ENCODE measurements at places on chromosomes 2 and 18.

DNA sequence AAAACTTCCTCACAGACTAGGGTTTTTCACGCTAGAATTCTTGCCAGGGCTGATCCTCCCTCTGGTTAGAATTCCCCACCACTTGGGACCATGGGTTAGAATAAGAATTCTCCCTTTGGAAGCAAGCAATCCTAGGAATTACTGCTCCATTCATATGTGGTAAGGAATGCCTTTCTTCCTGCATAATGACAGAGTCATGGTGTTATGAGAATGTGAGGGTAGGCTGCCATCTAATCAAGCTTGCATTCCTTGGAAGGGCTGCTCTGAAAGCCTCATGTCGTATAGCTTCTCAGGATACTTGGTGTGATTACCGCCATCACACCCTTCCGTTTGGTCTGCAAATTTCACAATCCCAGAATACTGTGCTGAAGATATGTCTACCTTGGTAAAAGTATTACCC lies 1282.4 kb upstream of the PIK3C3 start:
- no peak for DNase-seq

- peak; percentile 96 for DNase-seq
These were observed 2.7 kb downstream of the PER2 start for GRCh38 chr2:238285653-238286082.

GRCh38 chr2:118209727-118210126 lies 121.5 kb downstream of the INSIG2 start:
- DNase-seq: no peak

DNA sequence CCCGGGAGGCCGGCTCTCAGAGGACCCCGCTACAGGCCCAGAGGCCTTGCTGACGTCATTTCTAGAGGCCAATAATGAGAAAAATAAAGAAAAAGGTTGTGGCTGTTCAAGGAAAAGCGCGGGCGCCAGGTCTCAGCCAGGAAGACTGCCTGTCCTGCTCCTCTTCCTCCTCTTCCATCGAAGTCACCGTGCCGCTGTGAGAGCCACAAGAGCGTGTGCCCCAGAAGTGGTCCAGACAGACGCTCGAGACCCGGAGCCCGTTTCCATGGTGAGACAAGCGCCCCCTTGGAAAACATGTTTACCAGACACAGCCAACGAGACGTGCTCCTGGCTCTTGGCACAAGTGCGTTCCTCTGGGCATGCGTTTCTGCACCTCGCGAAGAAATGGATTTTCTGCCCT lies 210.5 kb downstream of the HDAC4 start:
- DNase-seq: peak; percentile 1

DNA sequence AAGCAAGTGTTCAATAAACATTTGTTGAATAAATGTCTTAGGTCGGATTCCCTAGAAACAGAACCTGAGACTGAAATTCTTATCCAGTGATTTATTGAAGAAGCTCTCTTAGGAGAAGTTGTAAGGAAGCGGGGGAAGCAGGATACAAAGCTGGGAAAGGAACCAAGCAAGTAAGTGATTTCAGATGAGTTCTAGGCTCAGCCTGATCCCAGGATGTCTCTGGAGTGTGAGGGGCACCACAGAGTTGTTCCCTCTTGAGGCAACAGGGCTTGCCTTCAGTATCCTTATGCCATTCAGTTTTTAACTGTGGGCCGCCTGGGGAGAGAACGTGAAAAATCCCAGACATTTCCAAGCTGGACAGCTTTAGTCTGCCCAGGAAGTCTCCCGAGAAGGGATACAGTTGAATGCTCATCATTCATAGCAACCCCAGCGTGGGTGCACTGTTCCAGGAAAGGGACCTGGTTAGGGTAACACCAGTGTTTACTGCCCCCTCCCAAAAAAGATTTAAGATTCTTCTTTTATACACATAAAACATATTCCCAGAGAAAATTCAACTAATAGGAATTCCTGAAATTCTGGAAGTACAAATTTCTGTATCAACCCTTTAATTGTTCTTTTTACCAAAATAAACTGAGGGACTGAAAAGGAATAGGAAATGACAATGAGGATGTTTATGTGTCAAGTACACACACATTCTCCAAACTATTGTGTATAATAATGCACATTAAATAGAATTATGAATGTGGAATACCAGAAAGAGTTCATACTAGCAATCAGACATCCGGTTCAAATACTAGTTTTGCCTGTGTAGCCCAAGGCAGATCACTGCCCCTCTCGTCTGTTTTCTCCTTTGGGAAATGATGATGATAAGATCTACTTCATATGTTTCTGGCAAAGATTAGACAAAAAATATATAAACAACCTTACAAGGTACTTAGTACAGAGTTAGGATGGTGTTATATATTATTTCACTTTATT lies 592.1 kb upstream of the CDH2 start:
- DNase-seq: no peak

DNA sequence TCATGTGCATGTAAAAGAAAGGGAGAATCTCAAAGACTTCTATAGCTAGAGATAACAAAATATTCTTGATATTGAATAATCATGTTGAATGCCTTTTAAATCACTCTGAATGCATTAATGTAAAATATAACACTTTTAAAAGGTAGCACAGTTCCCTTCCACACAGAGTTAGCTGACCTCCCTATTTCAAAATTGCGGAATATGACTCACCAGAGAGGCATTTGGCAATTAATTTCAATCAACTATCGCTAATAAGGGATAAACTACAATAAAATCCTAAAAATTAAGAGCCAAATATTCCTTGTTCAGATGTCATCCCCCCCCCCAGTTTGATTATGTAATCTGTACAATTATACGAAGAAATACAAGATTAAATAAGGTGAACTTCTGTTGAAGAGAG lies 29.3 kb downstream of the ZC3H15 start:
- no peak for DNase-seq

- peak; percentile 84 for DNase-seq
These were observed 336.3 kb downstream of the DYSF start for GRCh38 chr2:71789556-71790204.

GRCh38 chr2:68236103-68236734 lies 16.1 kb downstream of the PPP3R1 start:
- DNase-seq: peak; percentile 69
